ENCODE measurements at places on chromosomes 13 and 19. TPM values are rescaled to one million over a fixed set of nuclear protein-coding genes. Genes with fewer than 3 reads are reported as not detected.

Gene FXYD7
- total RNA-seq, result 1.3 TPM

- no peak for DNase-seq
- H3K27ac ChIP-seq, result no peak overlapping the region
- no peaks in the 10 kb centered on the region for H3K27me3 ChIP-seq
- H3K36me3 ChIP-seq, result no peaks in the 10 kb centered on the region
Measured at GRCh38 chr13:43139211-43139610, 115.8 kb downstream of the DNAJC15 start.

DNA sequence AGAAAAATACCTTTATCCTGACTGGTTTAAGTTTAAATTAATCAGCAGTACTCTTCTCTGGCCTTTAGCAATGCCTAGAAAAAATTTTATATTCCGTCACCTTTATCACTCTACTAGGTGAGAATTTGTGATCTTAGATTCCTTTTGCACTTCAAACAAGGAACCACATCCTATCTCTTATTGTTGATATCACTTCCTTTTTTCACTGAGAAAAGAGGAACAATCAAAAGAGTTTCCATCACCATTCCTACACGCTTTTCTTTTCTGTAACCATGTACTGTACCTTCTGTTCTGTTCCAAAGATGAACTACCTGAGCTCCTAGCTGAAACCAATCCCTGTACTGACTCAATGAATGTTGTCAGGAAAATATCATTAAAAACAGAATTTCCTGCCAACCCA lies 1379.0 kb upstream of the MIR17HG start:
- no peaks in the 10 kb centered on the region for H3K4me1 ChIP-seq
- H3K36me3 ChIP-seq, result no peaks in the 10 kb centered on the region
- no peaks in the 10 kb centered on the region for H3K27me3 ChIP-seq
- no peak overlapping the region for H3K27ac ChIP-seq
- no peak for DNase-seq

DNA sequence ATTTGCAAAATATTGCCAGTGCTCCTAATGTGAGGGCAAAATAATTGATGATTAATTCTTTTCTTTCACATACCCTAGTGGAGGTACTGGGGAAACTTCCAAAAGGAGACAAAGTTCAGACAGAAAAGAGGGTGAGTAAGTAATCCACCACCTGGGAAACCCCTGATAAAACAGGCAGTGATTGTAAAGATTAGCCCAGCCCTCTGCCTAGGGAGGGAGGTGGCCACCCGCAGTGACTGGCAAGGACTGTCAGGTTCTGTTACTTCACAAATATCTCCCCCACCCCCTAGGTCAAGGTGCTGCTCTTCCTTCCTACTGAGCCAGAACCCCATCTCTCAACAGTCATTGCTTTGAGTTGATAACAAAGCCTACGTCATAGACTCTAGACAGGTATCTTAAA lies 239.7 kb downstream of the DNAJC15 start:
- H3K4me3 ChIP-seq, result no peak overlapping the region
- no peaks in the 10 kb centered on the region for H3K4me1 ChIP-seq
- no peaks in the 10 kb centered on the region for H3K36me3 ChIP-seq
- no peak overlapping the region for H3K27ac ChIP-seq

Gene ZNF132
- 5.9 TPM for total RNA-seq

Gene ANKRD24
- total RNA-seq, result 2.1 TPM

DNA sequence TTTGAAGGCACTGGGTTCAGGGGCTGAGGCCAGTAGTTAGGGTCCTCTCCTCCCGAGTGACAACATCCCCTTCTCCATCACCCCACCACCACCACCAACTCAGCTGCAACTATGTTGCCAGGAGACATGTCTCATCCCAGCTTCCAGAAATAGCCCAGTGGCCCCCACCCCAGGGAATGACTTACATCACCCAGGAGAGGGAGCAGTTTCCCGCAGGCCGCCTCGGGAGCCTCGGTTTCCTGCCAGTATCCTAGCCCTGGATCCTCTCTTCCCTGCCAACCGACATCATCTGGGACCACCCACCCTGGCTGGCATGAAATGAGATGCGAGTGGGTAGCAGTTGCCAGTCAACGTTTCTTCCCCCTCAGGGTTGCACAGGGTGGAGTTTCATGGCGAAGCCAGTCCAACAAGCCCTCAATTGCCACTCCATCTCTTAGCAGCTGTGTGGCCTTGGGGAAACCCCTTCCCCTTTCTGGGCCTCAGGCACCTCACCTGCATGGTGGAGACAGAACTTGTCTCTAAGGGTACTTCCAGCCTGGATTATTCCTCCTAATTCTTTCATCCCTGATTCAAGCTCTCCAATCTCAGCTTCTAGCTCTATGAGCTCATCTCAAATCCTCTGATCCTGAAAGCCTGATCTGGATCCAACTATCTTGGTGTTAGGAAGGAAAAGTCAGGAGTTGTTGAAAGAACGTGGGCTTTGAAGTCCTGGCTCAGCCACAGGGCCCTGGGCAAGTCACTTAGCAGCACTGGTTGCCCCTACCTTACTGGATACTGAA lies 3.9 kb upstream of the GSK3A start:
- DNase-seq, result peak; percentile 76
- no peak overlapping the region for H3K4me3 ChIP-seq
- H3K36me3 ChIP-seq, result peaks cover 9% of the 10 kb centered on the region
- no peak overlapping the region for H3K27ac ChIP-seq

Gene PGLYRP1
- not detected for total RNA-seq

DNA sequence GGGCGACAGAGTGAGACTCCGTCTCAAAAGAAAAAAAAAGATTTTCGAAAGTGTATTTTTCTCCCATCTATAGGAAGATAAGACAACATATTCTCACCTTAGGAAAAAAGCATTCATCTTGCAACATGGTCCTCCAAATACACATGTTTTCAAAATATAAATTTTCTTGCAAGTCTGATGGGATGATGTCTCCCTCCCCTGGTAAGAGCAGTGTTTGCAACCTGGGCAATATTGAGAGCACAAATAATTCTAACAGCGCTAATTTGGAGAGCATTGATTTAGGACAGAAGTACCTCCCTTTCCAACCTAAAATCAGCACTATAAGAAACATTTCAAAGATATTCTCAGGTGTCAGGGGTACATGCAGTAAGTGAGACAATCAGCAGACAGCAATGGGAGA lies 61.0 kb upstream of the SHISA2 start:
- no peak overlapping the region for H3K4me3 ChIP-seq
- no peaks in the 10 kb centered on the region for H3K27me3 ChIP-seq
- DNase-seq, result no peak
- no peaks in the 10 kb centered on the region for H3K36me3 ChIP-seq
- H3K27ac ChIP-seq, result no peak overlapping the region

GRCh38 chr13:32542221-32542620 lies 3.6 kb upstream of the N4BP2L2 start:
- H3K27me3 ChIP-seq, result no peaks in the 10 kb centered on the region
- H3K36me3 ChIP-seq, result no peaks in the 10 kb centered on the region
- no peak overlapping the region for H3K4me3 ChIP-seq
- H3K27ac ChIP-seq, result no peak overlapping the region

Gene LRRC63
- not detected for total RNA-seq

Gene AP1M2
- 25.7 TPM for total RNA-seq

GRCh38 chr13:100392709-100393630 lies 195.6 kb downstream of the GGACT start:
- no peak overlapping the region for H3K4me3 ChIP-seq
- no peaks in the 10 kb centered on the region for H3K36me3 ChIP-seq
- DNase-seq, result peak; percentile 81
- H3K4me1 ChIP-seq, result peaks cover 3% of the 10 kb centered on the region
- no peaks in the 10 kb centered on the region for H3K27me3 ChIP-seq

Gene ZNF547
- 3.9 TPM for total RNA-seq

- DNase-seq, result no peak
- H3K36me3 ChIP-seq, result no peaks in the 10 kb centered on the region
- H3K4me3 ChIP-seq, result no peak overlapping the region
- H3K4me1 ChIP-seq, result no peaks in the 10 kb centered on the region
- H3K27ac ChIP-seq, result no peak overlapping the region
Measured at GRCh38 chr13:73693215-73693614, 441.0 kb downstream of the KLF12 start.

- no peak for DNase-seq
- H3K36me3 ChIP-seq, result no peaks in the 10 kb centered on the region
- H3K27me3 ChIP-seq, result no peaks in the 10 kb centered on the region
- H3K27ac ChIP-seq, result no peak overlapping the region
- no peak overlapping the region for H3K4me3 ChIP-seq
- no peaks in the 10 kb centered on the region for H3K4me1 ChIP-seq
Measured at GRCh38 chr13:42946927-42947326, 45.1 kb downstream of the EPSTI1 start.

GRCh38 chr19:8657869-8658268 lies 27.4 kb downstream of the NFILZ start:
- H3K27ac ChIP-seq, result no peak overlapping the region
- H3K4me3 ChIP-seq, result no peak overlapping the region

GRCh38 chr19:19943848-19944582 lies 43.3 kb downstream of the ZNF93 start:
- no peaks in the 10 kb centered on the region for H3K27me3 ChIP-seq
- no peak overlapping the region for H3K27ac ChIP-seq

Gene PLK5
- not detected for total RNA-seq

DNA sequence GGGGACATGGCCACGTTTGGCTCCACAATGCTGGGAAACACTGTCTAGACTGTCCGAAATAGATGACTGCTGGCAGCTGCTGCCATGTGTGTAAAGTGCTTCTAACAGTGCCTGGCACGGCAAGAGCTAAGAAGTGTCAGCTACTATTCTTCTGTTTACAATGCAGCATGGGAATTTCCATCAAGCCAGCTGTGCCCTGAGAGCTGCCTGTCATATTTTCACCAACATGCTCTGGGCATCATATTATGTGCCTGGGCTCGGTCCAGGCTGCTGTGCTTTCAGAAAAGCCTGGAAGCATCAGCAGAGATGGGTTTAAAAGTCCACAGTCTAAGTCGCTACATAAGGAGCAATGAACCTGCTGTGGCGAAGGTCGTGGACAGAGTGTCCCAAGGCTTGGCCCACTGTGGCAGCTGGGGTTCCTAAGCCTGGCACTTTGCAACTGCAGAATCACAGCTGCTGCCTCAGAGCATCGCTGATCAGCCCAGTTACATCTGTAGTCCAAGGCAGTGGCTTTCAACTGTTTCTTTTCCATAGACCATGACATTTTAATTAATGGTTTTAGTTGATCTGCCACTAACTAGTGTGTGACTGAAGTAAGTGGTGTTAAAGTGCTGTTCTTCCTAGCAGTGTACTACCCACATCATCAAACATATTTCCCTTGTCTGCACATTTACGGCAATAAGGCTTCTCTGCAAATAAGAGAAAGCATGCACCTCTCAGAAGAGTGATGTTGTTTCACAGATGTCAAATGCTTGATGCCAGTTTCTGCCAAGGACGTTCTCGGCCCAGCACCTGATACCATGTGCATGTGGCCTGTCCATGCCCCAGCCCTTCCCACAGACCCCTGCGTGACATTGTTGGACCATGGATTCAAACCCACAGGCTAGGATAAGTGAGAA lies 95.7 kb upstream of the C1QTNF9B start:
- no peaks in the 10 kb centered on the region for H3K36me3 ChIP-seq
- H3K4me3 ChIP-seq, result no peak overlapping the region
- peaks cover 10% of the 10 kb centered on the region for H3K4me1 ChIP-seq
- no peak for DNase-seq
- no peak overlapping the region for H3K27ac ChIP-seq
- H3K27me3 ChIP-seq, result no peaks in the 10 kb centered on the region

DNA sequence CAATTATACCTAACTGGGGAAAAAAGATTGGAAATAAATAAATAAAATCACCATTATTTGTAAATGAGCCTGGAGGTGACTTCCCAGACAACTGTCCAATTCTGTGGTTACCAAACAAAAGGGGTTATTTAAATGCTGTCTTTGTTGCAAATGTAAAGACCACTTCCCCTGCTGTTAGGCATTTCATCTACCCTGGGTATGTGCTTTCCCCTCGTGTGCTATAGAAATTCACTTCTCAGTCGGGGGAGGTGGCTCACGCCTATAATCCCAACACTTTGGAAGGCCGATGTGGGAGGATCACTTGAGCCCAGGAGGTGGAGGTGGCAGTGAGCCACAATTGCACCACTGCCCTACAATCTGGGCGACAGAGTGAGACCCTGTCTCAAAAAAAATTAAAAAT lies 101.9 kb upstream of the AKAP11 start:
- H3K27ac ChIP-seq, result no peak overlapping the region
- H3K36me3 ChIP-seq, result no peaks in the 10 kb centered on the region
- no peak for DNase-seq
- no peaks in the 10 kb centered on the region for H3K4me1 ChIP-seq
- no peaks in the 10 kb centered on the region for H3K27me3 ChIP-seq

GRCh38 chr19:17055636-17056035 lies 19.6 kb downstream of the HAUS8 start:
- peaks cover 10% of the 10 kb centered on the region for H3K36me3 ChIP-seq
- H3K27ac ChIP-seq, result no peak overlapping the region
- H3K4me1 ChIP-seq, result no peaks in the 10 kb centered on the region
- no peak overlapping the region for H3K4me3 ChIP-seq
- H3K27me3 ChIP-seq, result no peaks in the 10 kb centered on the region

GRCh38 chr13:52034616-52035226 lies 10.2 kb downstream of the UTP14C start:
- H3K27ac ChIP-seq, result no peak overlapping the region
- H3K4me3 ChIP-seq, result no peak overlapping the region
- H3K4me1 ChIP-seq, result peaks cover 9% of the 10 kb centered on the region
- H3K36me3 ChIP-seq, result no peaks in the 10 kb centered on the region
- no peaks in the 10 kb centered on the region for H3K27me3 ChIP-seq

Gene MTRF1
- 11.9 TPM for total RNA-seq

Gene LGALS4
- total RNA-seq, result 54.1 TPM

DNA sequence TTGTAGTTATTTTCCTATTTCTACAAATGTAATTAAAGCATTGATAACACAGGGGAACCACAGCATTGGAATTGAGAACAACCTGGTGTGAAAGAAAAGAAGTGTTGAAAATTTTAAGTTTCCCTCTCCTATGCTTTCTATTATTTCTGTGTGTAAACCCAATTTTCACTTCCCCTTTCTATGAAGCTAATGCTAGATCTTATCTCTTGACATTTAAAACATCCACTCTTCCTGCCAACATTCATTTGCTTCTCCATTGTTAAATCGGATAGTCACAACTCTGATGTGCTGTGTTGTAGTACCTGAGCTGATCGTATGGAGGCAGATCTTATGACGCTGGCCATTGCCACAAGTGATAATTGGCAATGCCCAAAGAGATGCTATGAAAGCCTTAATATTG lies 203.0 kb downstream of the ITGBL1 start:
- DNase-seq, result no peak
- no peaks in the 10 kb centered on the region for H3K27me3 ChIP-seq

Gene WDR88
- not detected for total RNA-seq

- H3K27ac ChIP-seq, result no peak overlapping the region
- no peaks in the 10 kb centered on the region for H3K27me3 ChIP-seq
- no peaks in the 10 kb centered on the region for H3K4me1 ChIP-seq
- no peaks in the 10 kb centered on the region for H3K36me3 ChIP-seq
Measured at GRCh38 chr13:96662036-96662435, 332.2 kb downstream of the OXGR1 start.

GRCh38 chr19:29952177-29952576 lies 10.1 kb downstream of the URI1 start:
- no peaks in the 10 kb centered on the region for H3K4me1 ChIP-seq
- no peak for DNase-seq
- H3K27me3 ChIP-seq, result no peaks in the 10 kb centered on the region
- no peak overlapping the region for H3K4me3 ChIP-seq
